ENCODE measurements at places on chromosomes 12 and 14. TPM values are rescaled to one million over a fixed set of nuclear protein-coding genes. Genes with fewer than 3 reads are reported as not detected.

Gene SIX6
- total RNA-seq: not detected

Gene TEX52
- total RNA-seq: not detected

Gene ENDOU
- not detected for total RNA-seq

Gene AMDHD1
- not detected for total RNA-seq

Gene PRB3
- total RNA-seq: not detected

Gene SLC35E3
- 5.9 TPM for total RNA-seq

Gene FGD4
- 0.83 TPM for total RNA-seq

Gene TAS2R9
- total RNA-seq: not detected

Gene HRK
- not detected for total RNA-seq

Gene LMNTD1
- not detected for total RNA-seq

Gene RERG
- total RNA-seq: 4.3 TPM

Gene SLC17A8
- not detected for total RNA-seq

Gene SLC38A4
- 0.09 TPM for total RNA-seq

Gene LRP6
- 15.5 TPM for total RNA-seq

Gene TGM1
- total RNA-seq: 2.4 TPM

Gene RPL10L
- not detected for total RNA-seq

Gene TMEM132C
- total RNA-seq: not detected

Gene C14orf180
- total RNA-seq: not detected

Gene CPNE6
- not detected for total RNA-seq

Gene TCTN2
- 4.6 TPM for total RNA-seq

Gene ATL1
- total RNA-seq: 0.16 TPM

Gene CCDC38
- not detected for total RNA-seq

Gene DNAH10
- 0.07 TPM for total RNA-seq

Gene ERBB3
- total RNA-seq: 5.1 TPM

Gene OVCH1
- total RNA-seq: not detected

Gene LRRC23
- 2.1 TPM for total RNA-seq

Gene NAV3
- total RNA-seq: 0.04 TPM

Gene TAMALIN
- total RNA-seq: 1.3 TPM

Gene CLEC14A
- total RNA-seq: not detected

Gene SDS
- total RNA-seq: 0.22 TPM

Gene OAS1
- total RNA-seq: not detected

Gene WASHC3
- 14.1 TPM for total RNA-seq

Gene ASPG
- not detected for total RNA-seq
